ENCODE measurements at places on chromosomes 11 and 22. TPM values are rescaled to one million over a fixed set of nuclear protein-coding genes. Genes with fewer than 3 reads are reported as not detected.
A peak's percentile ranks its signal among the peaks of the same experiment; 100 is the strongest.

DNA sequence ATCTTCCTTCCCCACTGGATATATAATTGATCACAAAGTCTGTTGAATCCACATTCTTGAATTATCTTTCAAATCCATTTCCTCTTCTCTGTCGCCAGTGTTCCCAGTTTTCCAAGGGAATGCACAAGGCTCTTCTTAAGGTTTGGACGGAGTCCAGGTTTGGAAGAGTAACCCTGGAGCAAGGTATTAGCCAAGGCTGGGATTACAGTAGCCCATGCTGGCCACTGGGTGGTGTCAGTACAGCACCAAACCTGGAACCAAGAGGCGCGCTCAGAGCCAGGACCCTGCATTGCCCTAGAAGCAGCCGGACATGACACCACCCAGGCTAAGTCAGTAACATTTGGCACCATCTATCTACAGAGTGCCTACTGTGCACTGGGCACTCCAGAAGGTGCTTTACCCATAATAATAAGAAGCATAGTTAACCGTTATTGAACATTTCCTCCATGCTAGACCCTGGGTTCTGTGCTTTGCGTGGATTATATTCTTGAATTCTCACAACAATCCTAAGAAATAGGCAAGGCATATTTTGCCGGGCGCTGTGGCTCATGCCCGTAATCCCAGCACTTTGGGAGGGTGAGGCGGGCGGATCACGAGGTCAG is 48.0 kb upstream of the CLPB start:
- H3K4me1 ChIP-seq: peaks cover 6% of the 10 kb centered on the region
- no peaks in the 10 kb centered on the region for H3K36me3 ChIP-seq
- no peaks in the 10 kb centered on the region for H3K27me3 ChIP-seq
- H3K4me3 ChIP-seq: no peak overlapping the region

The WNT11 gene
- total RNA-seq: 31.3 TPM

The SPON1 gene
- total RNA-seq: 98.6 TPM

DNA sequence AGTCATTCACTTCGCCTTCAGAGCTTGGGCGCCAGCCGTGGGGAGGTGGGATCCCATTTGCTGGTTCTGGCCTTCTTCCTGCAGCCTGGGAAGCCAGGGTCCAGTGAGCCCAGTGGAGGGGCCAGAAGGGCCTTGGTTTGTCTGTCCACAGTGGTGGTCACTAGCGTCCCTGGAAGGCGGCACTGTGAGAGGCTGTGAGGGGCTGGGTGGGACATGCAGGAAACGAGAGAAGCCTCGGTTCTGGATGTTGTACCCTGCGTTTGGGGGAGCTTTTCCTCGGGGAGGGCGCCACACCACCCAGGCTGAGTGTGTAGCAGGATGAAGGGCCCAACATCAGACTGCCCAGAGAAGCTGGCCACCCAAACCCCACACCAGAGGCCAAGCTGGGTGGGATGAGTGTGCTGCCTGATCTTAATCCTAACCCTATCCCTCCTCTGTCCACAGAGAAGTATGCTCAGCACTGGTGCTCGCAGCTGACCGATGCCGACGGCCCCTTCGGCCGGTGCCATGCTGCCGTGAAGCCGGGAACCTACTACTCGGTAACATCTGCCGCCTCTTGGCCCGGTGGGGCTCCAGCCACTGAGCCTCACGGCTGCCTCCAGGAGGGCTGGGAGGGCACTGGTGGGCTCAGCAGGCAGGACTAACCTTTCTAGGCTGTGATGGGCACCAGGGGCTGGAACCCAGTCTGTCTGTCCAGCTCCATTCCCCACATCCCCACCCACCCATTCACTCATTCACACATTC is 14.4 kb downstream of the MUC5AC start:
- DNase-seq: no peak
- H3K36me3 ChIP-seq: no peaks in the 10 kb centered on the region
- H3K27me3 ChIP-seq: no peaks in the 10 kb centered on the region
- H3K4me1 ChIP-seq: no peaks in the 10 kb centered on the region
- H3K4me3 ChIP-seq: no peak overlapping the region

DNA sequence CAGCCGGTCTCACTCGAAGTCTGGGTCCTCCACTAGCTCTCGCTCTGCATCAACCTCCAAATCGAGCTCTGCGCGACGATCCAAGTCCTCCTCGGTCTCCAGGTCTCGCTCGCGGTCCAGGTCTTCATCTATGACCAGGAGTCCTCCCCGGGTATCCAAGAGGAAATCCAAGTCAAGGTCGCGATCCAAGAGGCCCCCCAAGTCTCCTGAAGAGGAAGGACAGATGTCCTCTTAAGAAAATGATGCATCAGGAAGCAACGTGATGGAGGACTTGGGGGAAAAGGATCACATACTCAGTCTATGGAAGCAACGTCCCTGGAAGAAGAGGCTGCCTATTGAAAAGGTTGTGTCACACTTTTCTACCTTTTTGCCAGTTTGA is 1.1 kb downstream of the SRSF8 start:
- peak overlapping the region; percentile 96 for H3K27ac ChIP-seq
- H3K36me3 ChIP-seq: no peaks in the 10 kb centered on the region
- H3K27me3 ChIP-seq: no peaks in the 10 kb centered on the region

The PATZ1 gene
- total RNA-seq: 35.0 TPM

Data from lung (tissue), 17 donors.